ENCODE measurements at places on chromosomes 1 and 21.

GRCh38 chr1:34970829-34971228 is 14.3 kb downstream of the TMEM35B start:
- no peak for DNase-seq

GRCh38 chr1:57474137-57474750 is 50.4 kb upstream of the DAB1 start:
- no peak for DNase-seq

DNA sequence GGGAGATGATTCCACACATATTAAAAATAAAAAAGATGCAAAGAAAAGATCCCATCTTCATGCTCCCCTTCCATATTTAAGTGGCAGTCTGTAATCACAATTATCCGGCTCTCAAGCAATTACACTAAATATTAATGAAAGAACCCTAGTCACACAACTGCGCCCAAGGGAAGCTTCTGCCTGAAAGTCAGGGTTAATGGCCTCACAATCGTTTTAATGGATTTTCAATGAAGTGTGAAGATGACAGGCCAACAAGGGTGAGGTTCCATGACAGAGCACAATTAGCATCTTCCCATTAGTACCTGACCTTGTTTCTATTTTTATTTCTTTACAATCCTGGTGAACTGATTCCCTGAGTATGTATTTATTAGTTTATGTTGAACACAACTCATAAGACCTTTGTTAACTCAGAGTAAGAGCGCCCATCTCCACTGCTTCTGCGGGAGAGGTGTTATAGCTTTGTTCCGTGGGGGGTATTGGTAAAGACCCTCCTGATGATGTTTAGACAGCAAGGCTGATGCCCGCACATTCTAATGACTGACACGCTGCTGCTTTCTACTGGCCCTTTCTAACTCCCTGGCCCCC is 80.9 kb downstream of the IER5 start:
- DNase-seq = no peak

DNA sequence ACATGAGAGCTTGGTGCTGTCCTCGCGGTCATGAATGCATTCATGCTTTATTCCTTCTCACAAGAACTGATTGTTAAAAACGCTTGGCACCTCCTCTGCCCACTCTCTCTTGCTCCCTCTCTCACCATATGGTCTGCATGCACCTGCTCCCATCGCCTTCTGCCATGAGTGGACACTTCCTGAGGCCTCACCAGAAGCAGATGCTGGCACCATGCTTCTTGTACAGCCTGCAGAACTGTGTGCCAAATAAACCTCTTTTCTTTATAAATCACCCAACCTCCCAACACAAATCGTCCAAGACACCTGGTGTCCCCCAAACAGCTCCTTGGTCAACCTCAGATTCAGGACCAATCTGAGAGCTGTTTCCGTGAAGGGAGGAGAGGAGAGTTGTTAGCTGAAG is 43.3 kb upstream of the PCBP3 start:
- no peak for DNase-seq

GRCh38 chr1:102897557-102897956 is 210.8 kb downstream of the COL11A1 start:
- DNase-seq = no peak

- DNase-seq = no peak
Observed at GRCh38 chr1:178537382-178538090, 24.6 kb downstream of the TEX35 start.

DNA sequence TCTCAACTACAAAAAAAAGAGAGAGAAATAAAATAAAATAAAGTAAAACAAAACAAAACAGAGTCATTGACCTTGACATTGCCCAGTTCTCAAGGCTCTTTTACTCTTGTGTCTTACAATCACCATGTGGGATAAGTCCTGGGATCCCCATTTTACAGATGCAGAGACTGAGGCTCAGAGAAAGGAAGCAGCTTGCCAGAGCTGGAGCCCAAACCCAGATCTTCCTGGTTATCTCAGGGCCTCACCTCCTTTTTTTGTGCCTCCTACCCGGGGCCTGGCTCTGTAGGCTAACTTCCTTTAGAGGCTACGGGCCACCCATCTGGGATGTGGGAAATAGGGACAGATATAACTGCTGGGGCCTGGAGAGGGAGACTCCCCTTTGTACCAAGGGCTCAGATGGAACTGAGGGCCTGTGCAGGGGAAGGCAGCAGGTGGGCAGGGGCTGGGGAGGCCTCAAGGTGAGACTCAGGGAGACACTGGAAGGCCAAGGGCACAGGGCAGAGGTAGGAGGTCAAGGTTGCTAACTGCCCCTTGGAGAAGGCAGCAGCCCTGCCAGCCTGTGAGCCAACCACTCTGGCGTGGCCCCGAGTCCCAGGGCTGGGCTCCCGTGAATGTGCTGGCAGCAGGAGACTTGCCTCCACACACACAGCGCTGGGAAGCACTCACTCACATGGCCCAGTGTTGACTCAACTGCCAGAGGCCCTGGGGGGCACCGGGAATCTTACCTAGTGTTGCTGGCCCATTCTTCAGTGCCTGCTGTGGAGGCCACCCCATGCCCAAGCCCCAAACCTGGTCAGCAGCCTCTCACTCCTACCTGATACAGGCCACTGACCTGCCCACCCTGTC is 6.5 kb upstream of the ECE1 start:
- DNase-seq = no peak

Measured in glutamatergic neuron (in vitro differentiated cells).